ENCODE measurements at places on chromosomes 5 and 9. TPM values are rescaled to one million over a fixed set of nuclear protein-coding genes. Genes with fewer than 3 reads are reported as not detected.

DNA sequence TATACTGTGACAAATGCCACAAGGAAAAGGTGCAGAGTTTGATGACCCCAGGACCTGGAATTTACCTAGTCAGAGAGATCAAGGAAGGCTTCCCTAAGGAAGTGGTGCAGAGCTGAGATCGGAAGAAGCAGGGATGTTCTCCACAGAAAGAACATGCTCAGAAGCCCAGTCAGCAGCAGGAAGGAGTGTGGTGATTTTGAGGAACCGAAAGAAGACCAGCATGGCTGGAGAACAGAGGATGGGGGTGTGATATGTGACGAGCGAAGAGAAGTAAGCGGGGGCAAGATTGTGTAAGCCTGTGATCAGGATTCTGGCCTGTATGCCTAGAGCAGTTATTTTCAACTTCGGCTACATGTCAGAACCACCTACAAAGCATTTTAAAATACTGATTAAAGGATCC lies 18.7 kb upstream of the PIK3R1 start:
- peaks cover 24% of the 10 kb centered on the region for H3K4me1 ChIP-seq
- H3K27ac ChIP-seq, result no peak overlapping the region
- peaks cover 2% of the 10 kb centered on the region for H3K27me3 ChIP-seq

GRCh38 chr5:135208555-135208902 lies 174.5 kb upstream of the PITX1 start:
- no peaks in the 10 kb centered on the region for H3K27me3 ChIP-seq
- H3K27ac ChIP-seq, result peak overlapping the region; percentile 79

GRCh38 chr5:149859746-149860145 lies 84.8 kb downstream of the PDE6A start:
- peaks cover 23% of the 10 kb centered on the region for H3K4me1 ChIP-seq
- H3K27me3 ChIP-seq, result no peaks in the 10 kb centered on the region
- no peak for DNase-seq

GRCh38 chr5:132472431-132472830 lies 18.1 kb downstream of the IRF1 start:
- H3K4me3 ChIP-seq, result no peak overlapping the region
- peaks cover 35% of the 10 kb centered on the region for H3K4me1 ChIP-seq
- no peaks in the 10 kb centered on the region for H3K27me3 ChIP-seq
- H3K27ac ChIP-seq, result no peak overlapping the region

GRCh38 chr9:3528451-3528850 lies 2.6 kb upstream of the RFX3 start:
- no peaks in the 10 kb centered on the region for H3K36me3 ChIP-seq
- H3K4me3 ChIP-seq, result no peak overlapping the region
- H3K4me1 ChIP-seq, result peaks cover 33% of the 10 kb centered on the region

GRCh38 chr5:93343570-93343969 lies 237.4 kb downstream of the NR2F1-AS1 start:
- H3K4me1 ChIP-seq, result peaks cover 18% of the 10 kb centered on the region
- no peak overlapping the region for H3K4me3 ChIP-seq
- DNase-seq, result no peak
- H3K27me3 ChIP-seq, result no peaks in the 10 kb centered on the region
- no peak overlapping the region for H3K27ac ChIP-seq

GRCh38 chr5:92912283-92912682 lies 668.7 kb downstream of the NR2F1-AS1 start:
- no peak overlapping the region for H3K27ac ChIP-seq
- no peaks in the 10 kb centered on the region for H3K27me3 ChIP-seq
- H3K4me1 ChIP-seq, result peaks cover 29% of the 10 kb centered on the region
- no peak overlapping the region for H3K4me3 ChIP-seq
- DNase-seq, result no peak
- no peaks in the 10 kb centered on the region for H3K36me3 ChIP-seq

DNA sequence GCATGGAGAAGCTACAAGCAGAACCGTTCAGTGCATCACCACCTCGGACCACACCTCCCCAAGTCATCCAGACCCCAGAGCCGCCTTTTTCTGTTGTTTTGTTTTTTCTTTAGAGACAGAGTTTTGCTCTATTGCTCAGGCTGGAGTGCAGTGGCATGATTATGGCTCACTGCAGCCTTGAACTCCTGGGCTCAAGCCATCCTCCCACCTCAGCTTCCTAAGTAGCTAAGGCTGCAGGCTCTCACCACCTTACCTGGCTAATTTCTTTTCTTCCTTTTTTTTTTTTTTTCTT lies 13.5 kb upstream of the SFXN1 start:
- no peak overlapping the region for H3K4me3 ChIP-seq
- no peaks in the 10 kb centered on the region for H3K36me3 ChIP-seq
- no peak overlapping the region for H3K27ac ChIP-seq
- DNase-seq, result no peak
- H3K4me1 ChIP-seq, result peaks cover 4% of the 10 kb centered on the region
- peaks cover 33% of the 10 kb centered on the region for H3K27me3 ChIP-seq

The IFNB1 gene
- not detected for total RNA-seq

The SIT1 gene
- not detected for total RNA-seq

The CDH6 gene
- 55.5 TPM for total RNA-seq

The GABRB2 gene
- total RNA-seq, result not detected
